Erythroblast (primary cell): ENCODE measurements at places on chromosomes 2 and 18.

- DNase-seq: no peak
Observed at GRCh38 chr2:18900691-18901141, 311.3 kb upstream of the NT5C1B start.

- DNase-seq: peak; percentile 50
Observed at GRCh38 chr2:16900405-16901025, 234.9 kb upstream of the CYRIA start.

- no peak for DNase-seq
Observed at GRCh38 chr2:98118161-98118560, 31.2 kb downstream of the VWA3B start.

DNA sequence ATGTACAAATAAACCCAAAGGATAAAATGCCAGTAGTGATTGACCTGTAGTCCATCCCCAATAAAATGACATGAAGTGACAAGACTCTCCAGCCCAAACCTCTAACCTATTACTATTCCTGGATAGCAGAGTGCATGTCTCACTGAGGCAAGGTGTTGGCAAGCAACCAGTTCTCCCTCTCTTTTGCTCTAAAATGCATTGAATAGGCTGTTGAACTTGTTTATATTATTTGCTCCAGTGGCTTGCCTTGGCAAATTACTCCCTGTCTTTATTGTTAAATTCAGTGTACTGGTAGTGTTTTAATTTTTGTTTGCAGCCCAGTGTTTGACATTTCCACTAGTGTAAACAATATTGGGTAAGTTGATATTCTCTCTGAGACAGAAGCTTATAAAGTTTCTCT is 70.5 kb downstream of the CSRNP3 start:
- no peak for DNase-seq

DNA sequence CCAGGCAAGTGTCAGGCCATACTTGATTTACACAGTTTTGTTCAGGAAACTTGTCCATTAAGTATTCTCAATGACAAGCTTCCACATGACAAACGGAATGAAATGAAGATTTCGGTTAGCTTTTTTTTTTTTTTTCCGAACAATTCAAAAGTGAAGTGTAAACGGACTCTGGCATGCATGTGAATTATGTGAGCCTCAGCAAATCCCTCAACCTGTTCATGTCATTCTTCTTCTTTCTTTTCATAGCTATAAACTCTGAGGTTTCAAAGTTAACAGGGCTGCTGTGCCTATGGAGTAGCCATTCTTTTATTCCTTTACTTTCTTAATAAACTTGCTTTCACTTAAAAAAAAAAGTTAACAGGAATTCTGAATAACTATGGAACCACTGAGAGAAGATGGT is 110.3 kb downstream of the NOL10 start:
- no peak for DNase-seq

DNA sequence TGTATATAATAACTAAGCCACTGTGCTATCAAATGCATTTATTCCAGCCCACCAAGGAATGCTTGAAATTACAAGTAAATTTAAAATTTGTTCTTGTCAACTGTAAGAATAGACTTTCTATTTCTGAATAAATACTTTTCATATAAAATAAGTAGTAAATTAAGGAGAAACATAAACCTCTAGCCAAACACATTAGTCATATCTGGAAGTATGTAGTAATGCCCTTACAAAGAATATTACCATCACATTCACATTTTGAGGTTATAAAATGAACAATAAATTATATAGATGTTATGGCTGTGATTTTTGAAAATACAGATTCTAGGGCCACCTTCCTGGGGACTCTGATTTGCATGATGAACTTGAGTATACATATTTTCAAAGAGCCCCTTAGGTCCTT is 54.7 kb downstream of the SERPINB7 start:
- DNase-seq: no peak

GRCh38 chr2:205792908-205793307 is 110.6 kb downstream of the NRP2 start:
- DNase-seq: no peak

DNA sequence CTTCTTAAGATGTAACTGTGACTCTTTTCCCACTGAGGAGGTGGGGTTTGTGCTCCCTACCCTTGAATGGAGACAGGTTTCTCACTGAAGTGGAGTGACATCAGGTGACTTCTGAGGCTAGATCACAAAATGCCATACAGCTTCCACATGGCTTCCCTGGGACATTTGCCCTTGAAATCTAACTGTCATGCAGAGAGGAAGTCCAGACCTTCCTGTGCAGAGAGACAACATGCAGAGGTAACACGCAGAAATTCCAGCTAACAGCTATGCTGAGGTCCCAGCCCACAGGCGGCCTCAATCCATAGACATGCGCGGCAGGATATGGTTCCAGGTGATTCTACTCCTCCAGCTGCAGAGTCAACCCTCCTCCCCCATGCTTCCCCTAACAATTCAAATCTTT is 119.0 kb downstream of the TRIB2 start:
- DNase-seq: no peak

DNA sequence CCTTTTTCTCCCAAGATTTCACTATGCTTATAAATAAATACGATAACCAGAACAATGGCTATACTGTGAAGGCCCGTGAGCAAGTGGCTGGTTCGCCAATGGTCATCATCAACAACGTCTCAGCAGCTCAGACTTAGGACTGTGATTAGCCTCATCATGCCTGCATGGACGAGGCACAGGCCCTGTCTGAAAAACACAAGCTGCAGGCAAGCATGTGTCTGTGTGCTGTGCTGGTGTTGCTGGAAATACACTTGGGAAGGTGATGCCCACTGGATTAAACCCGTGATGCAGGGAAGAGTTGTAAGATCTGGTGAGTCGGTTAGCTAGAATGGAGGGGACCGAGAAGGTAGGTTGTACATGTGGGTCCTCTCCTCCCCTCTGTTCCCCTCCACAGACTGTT is 111.5 kb upstream of the EPC2 start:
- DNase-seq: no peak

DNA sequence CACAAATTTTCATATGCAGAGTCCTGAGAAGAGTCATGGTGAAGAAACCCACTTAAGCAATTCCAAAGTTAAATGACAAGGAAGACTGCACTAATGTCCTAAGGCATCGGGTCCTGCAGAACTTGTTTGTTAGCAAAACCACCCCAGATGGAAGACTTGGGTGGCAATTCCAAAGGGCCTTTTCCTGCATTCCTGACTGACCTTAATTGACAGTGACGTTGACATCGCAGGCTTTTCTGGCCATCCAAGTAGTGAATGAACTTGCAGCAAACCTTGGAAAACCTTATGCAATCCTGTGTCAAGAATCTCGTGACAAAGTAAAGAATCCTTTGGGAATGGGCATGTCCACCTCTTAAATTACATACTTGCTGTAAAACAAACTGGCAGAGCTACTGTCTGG is 112.5 kb upstream of the SH3BP4 start:
- DNase-seq: no peak

DNA sequence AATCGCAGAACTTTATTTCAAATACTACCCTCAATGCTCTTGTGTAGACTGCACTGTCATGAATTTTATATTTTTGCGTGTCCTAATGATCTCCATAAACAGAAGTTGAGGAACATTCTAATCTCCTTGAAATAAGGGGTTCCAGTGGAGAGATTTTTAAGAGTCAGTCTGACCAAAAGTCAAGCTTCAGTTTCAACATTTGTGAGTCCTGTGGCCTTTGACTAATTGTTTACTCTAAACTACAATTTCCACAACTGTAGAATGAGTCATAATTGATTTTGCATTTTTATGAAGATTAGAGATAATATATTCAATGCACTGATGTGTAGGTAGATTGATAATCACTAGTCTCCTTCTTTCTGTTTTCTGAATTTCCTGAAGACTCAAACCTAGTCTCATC is 720.3 kb upstream of the ID2 start:
- no peak for DNase-seq

- DNase-seq: no peak
Observed at GRCh38 chr2:239015901-239016675, 168.2 kb downstream of the TWIST2 start.

DNA sequence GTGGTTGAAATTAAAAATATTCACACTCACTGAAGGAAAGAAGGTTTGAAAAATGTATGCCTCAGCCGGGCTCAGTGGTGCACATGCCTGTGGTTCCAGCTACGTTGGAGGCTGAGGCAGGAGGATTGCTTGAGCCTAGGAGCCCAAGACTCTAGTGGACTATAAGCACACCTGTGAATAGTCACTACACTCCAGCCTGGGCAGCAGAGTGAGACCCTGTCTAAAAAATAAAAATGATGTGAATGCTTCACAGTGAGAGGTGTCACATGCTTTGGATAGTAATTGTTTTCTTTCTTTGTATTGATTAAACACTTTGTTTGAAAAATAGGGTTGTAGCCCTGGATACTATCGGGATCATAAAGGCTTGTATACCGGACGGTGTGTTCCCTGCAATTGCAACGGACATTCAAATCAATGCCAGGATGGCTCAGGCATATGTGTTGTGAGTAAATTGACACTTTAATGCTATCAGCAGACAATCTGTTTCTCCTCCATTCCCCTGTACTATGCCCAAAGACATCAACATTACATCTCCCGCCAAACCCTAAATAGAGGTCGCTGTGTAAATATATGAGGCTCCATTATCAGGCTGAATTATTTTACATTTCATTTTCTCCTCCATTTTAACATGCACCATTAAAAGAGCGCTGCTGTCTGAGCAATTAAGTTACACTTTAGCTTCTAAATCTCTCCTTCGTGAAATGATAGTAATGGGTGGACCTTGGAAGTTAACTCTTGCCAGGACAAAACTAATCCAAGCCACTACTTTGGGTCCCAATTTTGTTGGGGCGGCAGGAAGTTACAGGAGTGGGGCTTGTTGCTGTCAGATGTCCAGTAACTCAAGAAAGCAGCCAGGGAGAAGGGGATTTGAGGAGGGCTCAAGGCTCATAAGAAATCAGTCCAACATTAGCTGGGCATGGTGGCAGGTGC is 138.3 kb upstream of the TTC39C start:
- no peak for DNase-seq

DNA sequence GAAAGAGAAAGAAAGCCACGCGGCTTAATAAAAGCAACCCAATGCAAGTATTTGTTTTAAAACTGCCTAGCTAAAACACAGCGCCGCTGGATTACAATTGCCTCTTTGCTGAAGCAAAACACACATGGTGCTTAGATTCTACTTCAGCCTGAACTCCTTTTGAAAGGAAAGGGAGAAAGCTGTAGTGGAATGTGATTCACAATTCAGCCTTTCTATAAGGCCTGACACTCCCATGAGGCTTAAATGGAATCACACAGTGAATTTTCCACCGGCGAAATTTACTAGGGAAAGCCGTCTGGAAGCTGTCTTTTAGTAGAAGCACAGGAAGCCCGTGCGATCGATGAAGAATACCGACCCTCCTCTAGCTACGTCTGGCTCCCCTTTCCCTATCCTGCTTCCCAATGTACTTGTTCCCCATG is 348.0 kb downstream of the DLGAP1 start:
- no peak for DNase-seq

GRCh38 chr2:179605341-179605740 is 256.1 kb downstream of the ZNF385B start:
- no peak for DNase-seq

GRCh38 chr18:78737006-78737915 is 242.4 kb upstream of the SALL3 start:
- no peak for DNase-seq

- DNase-seq: no peak
Observed at GRCh38 chr18:24019641-24020331, 5.2 kb downstream of the TTC39C start.

DNA sequence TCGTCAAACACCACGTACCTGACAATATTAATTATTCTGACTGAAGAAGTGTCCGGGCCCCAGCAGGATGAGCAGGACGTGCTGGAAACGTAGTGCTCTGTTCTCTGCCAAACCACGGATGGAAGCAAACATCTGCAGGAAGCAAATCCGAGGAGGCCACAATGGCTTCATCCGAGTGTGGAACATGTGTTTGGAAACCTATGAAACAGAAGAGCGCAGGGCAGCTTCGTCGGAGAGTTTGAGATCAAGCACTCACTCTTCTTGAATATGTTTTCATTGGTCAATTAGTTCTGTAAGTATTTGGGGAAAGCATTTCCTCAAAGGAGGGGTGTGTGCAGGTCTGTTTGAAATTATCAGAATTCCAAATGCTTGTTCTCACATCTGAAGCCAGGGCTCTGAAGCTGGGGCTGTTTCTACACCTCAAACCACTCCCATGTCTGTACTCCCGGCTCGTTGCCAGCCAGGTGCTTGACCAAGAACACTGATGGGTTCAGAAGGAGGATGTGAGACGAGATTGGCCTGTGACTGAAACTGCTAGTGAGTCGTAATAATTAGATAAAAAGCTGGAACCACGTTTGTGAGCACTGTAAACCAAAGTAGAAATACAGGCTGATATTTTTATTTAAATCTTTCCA is 356.6 kb upstream of the SALL3 start:
- DNase-seq: no peak

GRCh38 chr2:237909801-237910475 is 50.5 kb downstream of the RAMP1 start:
- no peak for DNase-seq

DNA sequence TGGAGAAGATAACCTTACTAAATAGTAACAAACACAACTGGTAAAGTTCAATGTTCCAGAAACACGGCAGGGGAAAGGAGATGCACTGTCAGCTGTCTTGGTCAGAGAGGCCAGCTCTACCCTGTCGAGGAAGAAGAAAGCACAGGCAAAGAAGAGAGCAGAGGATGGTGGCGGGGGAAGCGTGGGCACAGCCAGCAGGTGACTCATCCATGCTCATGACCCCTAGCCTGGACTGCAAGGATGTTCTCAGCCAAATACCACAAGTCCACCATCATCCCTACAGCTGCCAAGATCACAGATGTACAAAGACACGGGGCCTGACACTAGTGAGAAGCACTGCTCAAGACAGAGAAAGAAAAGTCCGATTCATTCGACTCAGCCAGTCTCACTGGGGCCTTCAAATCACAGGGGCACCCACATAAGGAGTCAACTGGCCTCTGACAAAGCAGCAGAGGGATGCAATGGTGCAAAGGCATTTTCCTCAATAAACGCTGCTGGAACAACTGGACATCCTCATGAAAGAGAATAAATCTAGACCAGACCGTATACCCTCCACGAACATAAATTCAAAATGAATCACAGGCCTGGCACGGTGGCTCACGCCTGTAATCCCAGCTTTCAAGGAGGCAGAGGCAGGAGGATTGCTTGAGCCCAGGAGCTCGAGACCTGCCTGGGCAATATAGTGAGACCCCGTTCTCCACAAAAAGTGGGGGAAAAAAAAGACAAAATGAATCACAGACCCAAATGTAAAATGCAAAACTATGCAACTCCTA is 5.6 kb downstream of the DTYMK start:
- no peak for DNase-seq

- DNase-seq: no peak
Observed at GRCh38 chr2:160343404-160343803, 143.3 kb upstream of the ITGB6 start.

GRCh38 chr2:26986576-26986975 is 16.1 kb downstream of the MAPRE3 start:
- DNase-seq: no peak

GRCh38 chr18:27707201-27707600 is 469.7 kb downstream of the CDH2 start:
- DNase-seq: no peak

- DNase-seq: peak; percentile 54
Observed at GRCh38 chr2:101820519-101820918, 123.0 kb downstream of the MAP4K4 start.

- DNase-seq: no peak
Observed at GRCh38 chr18:20963027-20963426, 148.6 kb downstream of the ROCK1 start.
